Tibial nerve (tissue), 4 donors: ENCODE measurements at places on chromosomes 5 and 9. TPM values are rescaled to one million over a fixed set of nuclear protein-coding genes. Genes with fewer than 3 reads are reported as not detected.
A peak's percentile ranks its signal among the peaks of the same experiment; 100 is the strongest.

The LURAP1L gene
- 12.5 TPM for total RNA-seq

GRCh38 chr9:98491828-98492227 lies 216.9 kb downstream of the GABBR2 start:
- no peak for DNase-seq

The NCS1 gene
- total RNA-seq, result 10.7 TPM

DNA sequence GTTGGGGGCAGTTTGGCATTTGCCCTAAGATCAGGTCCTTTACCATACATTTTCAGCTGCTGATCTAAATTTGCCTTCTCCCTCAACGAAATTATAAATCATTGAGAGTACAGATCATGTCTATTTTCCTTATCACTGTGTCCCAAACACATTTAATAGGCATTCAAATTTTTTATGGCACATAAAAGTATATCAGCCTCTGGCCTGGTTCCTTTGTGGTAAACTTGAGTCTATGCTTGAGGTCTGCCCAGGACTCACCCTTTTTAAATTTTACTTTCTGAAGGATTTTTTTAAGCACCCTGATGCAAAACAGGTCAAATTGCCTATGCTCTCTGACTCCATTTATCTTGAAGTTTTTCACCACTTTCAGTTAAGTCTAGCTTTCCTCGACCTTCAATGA lies 163.6 kb upstream of the GRIN3A start:
- DNase-seq, result no peak

The RASGRF2 gene
- total RNA-seq, result 45.3 TPM

- DNase-seq, result no peak
Measured at GRCh38 chr9:99299211-99300102, 77.4 kb downstream of the SEC61B start.

GRCh38 chr5:140349244-140349643 lies 2.8 kb upstream of the HBEGF start:
- DNase-seq, result no peak

DNA sequence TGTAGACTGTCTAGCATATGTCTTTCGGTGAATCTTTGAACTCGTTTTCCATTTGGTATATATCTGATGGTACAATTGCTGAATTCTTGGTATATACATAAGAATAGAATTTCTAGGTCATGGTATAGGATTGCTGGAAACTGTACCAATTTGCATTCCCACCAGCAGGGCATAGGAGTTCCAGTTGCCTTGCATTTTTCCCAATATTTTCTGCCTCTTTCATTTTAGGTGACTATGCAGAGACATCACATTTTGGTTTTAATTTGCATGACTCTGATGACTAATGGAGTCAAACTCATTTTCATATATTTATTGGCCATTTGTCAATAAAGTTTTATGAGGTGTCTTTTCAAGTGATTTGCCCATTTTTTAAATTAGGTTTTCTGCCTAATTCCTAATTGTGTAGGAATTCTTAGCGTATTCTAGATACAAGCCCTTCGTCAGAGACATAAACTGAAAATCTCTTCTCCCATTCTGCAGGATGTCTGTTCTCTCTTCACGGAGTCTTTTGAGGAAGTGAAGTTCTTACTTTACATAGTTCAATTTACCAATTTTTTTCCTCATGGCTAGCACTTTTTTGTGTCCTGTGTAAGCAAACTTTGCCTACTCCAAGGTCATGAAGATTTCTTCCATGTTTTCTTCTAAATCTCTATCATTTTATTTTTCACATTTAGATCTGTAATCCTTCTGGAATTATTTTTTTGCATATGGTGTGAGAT lies 28.9 kb upstream of the PDCD1LG2 start:
- DNase-seq, result no peak

- DNase-seq, result peak; percentile 47
Measured at GRCh38 chr9:97293207-97293721, 14.2 kb upstream of the CCDC180 start.
